ENCODE measurements at places on chromosomes 1 and 21.

DNA sequence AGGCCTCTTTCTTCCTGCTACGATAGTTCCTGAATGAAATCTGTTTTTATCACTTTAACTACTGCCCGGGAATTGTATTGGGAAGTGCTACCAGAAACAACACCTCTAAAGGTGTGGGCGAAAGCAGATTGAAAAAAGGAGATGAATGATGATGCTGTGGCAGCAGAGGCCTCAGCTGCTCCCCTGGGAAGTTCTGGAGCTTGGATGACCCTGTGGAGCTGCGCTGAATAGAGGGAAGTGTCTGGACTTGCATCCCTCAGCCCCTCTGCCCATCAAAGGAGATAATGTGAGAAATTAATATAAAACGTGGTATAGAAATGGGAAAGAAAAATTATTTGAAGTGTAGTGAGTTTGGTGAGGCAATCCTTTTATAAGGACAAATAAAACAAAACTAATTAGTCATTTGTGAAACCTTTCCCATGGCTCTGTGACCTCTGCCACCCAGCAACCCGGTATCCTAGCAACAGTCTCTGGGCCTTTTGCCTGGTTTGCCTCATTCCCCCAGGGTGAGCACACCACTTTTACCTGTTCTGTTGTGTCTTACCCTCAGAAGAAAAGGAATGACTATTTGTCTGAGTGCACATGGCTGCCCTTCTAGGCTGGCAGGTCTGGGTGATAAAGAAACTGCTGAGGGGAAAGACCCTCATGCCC lies 21.3 kb downstream of the OVAAL start:
- no peak for DNase-seq

DNA sequence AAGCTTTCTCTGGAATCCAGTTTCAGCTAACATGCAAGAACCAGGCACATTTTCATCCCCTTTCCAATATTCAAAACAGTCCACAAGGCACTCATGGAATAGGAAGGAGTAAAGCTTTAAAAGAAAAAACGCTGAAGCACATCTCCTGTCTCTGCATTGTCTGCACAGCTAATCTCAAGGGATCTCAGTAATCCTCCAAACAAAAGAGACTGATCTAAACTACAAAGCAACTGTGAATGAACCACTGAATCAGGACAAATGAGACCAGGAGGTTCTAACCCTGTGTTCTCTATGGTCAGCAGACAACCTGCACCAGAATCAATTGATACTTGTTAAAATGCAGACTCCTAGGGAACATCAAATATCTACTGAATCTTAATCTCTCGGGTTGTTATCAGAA lies 399.0 kb downstream of the HHAT start:
- no peak for DNase-seq

- no peak for DNase-seq
Observed at GRCh38 chr1:59577774-59578173, 237.0 kb upstream of the HOOK1 start.

DNA sequence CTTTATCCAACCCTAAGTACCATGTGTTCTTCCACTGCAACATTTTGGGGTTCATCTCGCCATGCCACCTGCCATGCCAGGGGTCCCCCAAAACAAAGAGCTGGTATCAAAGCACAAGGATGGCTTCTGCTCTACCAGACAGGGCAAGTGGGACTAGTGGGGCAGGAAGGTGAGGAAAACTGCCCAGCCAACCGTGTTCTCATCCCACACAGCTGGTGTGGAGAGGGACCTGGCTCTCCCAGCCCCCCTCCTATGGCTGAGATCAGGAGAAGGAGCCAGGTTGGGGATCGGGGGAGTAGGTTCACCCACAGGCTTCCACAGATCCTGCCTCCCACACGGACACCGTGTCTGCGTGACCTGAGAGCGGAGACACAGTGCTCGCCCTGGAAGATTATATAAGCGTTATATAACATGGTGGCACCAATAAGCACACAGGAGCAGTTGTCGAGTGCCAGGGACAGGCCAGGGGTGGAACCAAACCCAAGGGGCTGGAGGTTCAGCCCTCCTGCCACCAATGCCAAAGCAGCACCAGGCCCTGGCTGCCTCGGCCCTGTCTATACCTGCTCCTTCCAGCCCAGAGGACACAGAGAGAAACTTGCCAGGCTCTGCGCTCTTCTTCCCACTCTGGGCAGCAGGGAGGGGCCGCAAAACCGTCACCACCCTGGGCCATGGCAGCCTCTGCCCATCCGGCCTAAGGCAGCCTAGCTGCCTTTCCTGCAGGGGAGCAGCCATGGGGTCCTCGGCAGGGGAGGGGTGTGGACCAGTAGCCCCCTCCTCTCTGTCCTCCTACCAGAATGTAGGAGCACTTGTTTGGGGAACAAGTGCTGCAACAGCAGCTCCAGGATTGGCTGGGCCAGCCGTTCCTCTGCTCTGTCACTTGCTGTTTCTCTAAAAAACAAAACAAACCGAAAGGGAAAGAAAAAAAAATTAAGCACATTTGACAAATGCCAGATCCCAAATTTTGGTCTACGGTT lies 43.5 kb downstream of the CD34 start:
- peak; percentile 40 for DNase-seq

- peak; percentile 56 for DNase-seq
Observed at GRCh38 chr1:101178688-101179491, 57.9 kb upstream of the S1PR1 start.

DNA sequence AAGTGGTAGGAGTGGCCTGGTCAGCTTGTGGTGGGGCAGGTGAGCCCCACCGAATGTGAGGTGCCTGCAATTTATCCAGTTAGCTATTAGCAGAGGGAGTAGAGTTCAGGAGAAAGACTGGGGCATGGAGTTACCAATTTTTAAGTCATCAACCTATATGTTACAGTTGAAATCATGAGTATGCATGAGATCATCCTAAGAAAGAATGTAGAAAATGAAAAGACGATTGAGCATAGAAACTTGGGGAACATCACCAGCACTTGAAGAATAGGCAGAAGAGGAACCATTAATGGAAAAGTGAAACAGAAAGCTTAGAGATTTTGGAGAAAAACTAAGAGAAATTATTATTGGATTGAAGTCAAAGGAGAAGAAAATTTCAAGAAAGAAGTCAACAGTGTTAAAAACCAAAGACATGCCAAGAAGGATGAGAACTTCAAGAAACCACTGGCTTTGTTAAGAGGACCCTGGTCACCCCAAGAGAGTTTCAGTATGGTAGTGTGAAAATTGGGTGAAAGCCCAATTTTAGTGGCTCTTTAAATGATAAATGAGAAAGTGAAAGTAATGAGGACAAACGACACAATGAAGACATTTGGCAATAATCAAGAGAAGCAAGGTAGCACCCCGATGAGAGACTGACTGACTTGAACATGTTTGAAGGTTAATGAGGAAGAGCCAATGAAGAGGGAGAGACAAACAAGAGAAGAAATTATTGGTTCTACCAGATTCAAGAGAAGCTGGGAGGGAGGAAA lies 36.7 kb downstream of the DNASE2B start:
- DNase-seq = no peak

DNA sequence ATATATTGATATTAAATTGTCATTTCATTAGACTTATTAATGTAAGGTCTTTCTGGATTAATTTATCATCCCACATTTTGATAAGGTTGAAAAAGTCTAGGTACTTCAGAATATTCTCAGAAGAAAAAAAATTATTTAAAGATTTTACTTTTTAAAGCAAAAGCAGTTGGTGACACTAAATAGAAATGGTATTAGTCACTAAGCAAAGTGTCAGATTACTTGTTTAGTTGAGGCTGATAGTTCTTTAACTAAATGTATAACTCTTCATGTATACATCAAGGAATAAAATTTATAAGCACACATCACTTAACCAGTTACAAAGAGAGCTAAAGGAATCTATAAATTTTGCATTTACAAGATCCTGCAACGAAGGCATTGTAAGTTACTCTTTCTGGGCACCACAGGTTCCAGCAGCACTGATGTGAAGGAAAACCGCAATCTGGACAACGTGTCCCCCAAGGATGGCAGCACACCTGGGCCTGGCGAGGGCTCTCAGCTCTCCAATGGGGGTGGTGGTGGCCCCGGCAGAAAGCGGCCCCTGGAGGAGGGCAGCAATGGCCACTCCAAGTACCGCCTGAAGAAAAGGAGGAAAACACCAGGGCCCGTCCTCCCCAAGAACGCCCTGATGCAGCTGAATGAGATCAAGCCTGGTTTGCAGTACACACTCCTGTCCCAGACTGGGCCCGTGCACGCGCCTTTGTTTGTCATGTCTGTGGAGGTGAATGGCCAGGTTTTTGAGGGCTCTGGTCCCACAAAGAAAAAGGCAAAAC lies 101.1 kb downstream of the ADARB1 start:
- no peak for DNase-seq

DNA sequence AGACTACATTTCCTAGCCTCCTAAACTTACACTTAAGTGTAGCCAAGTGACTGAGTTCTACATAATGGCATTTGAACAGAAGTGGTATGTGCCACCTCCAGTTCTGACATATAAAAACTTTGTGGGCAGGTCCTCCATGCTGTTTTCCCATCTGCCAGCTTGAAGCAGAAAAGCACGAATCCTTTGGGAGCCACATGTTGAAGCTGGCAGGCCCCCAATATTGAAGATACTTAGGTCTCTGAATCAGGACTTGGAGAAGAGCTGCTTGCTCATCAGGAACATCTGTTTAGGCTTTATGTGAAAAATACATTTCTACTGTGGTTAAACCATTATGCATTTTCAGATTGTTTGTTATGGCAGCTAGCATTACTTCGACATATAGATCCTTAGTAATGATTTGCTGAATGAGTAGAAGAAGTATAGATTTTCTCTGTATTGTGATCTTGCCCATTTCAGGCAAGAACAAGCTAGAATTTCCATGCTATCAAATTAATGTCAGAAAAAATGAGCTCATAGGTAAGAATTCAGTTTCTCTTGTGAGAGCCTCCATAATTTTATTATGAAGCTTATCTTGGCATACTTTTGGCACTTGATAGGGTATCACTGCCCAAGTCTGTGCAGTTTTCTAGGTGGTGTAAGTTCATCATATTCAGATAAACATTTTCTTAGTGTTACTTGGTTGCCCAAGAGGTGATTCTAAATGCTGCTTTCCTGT lies 68.4 kb downstream of the GDAP2 start:
- no peak for DNase-seq

DNA sequence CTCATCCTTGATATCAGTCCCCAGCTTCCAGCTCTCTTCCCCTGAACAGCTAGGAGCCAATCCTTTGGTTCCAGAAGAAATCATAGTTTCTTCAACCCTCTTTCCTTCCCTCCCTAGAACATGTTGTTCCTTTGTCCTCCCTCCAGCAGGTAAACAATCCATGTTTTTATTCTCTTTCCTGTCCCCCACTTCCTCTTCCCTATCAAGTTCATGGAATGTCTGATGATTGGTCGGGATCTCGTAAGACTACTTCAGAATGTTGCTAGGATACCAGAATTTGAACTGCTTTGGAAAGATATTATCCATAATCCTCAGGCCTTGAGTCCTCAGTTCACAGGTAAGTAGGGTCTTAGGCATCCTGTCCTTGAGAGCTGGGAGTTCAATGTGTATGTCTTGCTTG lies 23.1 kb upstream of the SLC27A3 start:
- DNase-seq = no peak

DNA sequence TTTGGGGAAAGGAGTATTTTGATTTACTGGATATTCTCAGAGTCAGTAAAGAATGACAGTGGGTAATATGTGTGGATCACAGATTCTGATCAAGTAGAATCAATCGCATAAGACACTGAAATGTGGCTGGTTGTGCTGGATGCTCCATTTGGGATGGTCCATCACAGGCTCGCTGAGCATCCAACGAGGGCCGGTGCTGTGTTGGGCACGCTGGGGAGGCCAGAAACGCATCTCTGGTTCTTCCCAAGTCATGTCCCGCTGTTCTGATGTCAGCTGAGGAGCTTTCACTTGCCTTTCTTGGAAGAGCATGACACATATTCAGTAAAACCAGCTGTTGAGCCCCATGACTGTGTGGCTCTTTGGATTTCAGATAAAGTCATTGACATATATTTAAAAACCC lies 72.0 kb downstream of the UMODL1 start:
- no peak for DNase-seq

DNA sequence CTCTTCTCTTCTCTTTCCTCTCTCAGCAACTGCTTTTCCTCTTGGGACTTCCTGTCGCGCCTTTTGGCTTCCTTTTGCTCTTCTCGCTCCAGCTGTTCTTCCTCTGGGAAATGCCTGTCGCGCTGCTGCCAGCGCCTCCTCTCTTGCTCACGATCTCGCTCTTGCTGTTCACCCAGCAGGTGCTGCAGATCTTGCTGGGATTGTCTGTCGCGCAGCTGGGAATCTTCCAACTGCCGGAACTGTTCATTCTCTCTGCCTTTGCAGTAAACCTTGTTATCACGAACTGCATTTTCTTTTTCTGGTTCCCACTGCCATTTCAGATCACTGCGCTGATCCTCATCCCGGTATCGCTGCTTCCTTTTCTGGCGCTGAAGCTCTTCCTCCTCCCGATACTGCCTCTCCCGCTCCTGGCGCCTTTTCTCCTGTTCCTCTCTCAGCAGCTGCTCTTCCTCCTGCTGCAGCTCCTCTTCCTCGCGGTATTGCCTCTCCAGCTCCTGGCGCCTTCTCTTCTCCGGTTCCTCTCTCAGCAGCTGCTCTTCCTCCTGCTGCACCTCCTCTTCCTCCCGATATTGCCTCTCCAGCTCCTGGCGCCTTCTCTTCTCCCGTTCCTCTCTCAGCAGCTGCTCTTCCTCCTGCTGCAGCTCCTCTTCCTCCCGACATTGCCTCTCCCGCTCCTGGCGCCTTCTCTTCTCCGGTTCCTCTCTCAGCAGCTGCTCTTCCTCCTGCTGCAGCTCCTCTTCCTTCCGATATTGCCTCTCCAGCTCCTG lies 5.8 kb downstream of the TCHH start:
- DNase-seq = no peak

- DNase-seq = no peak
Observed at GRCh38 chr1:61504305-61504704, 220.6 kb downstream of the TM2D1 start.

DNA sequence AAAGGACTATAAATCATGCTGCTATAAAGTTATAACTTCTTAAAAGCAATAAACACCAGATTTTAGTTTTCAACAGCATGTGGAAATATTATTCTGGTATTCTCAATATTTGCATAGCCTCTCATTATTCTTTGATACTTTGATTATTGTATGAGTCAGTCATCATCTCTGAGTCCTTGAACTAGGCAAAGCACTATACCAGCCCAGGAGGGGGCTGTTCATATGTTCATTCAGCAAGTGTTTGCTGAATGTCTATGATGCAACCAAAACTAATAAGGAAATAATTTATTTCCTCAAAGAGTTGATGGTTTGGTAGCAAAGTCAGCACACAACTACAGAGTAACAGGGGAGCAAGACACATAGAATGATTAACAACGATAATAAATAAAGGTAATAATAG lies 175.6 kb upstream of the C1orf105 start:
- DNase-seq = no peak

GRCh38 chr1:218363141-218363540 lies 18.0 kb downstream of the TGFB2 start:
- DNase-seq = no peak

- DNase-seq = no peak
Observed at GRCh38 chr1:83998498-83999315, at the start of gene TTLL7. TTLL7 (minus strand) TSS chr1:83999132; CDS start chr1:83952211, 46,921 bp downstream.

- no peak for DNase-seq
Observed at GRCh38 chr1:184888505-184888904, 85.8 kb downstream of the NIBAN1 start.

DNA sequence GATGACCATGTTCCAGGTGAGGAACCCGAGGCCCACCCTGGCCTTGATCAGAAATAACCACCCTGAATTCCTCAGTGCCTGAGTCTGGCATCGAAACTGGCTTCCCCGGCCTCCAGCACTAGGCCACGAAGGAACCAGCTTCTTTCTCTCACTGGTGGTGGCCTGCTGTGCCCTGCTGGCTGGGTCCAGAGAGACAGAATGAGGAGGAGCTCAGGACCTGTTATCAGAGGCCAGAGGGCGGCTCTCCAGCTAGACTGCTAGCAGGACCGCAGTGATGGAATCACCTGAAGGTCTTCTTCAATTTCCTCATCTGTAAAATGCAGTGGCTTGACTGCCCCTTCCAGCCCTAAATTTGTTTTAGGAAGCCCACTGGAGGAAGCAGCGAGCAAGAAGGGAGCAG lies 20.5 kb downstream of the ROR1 start:
- DNase-seq = no peak

Measured in DND-41 (cell line).